ENCODE measurements at places on chromosomes 16 and 17.

DNA sequence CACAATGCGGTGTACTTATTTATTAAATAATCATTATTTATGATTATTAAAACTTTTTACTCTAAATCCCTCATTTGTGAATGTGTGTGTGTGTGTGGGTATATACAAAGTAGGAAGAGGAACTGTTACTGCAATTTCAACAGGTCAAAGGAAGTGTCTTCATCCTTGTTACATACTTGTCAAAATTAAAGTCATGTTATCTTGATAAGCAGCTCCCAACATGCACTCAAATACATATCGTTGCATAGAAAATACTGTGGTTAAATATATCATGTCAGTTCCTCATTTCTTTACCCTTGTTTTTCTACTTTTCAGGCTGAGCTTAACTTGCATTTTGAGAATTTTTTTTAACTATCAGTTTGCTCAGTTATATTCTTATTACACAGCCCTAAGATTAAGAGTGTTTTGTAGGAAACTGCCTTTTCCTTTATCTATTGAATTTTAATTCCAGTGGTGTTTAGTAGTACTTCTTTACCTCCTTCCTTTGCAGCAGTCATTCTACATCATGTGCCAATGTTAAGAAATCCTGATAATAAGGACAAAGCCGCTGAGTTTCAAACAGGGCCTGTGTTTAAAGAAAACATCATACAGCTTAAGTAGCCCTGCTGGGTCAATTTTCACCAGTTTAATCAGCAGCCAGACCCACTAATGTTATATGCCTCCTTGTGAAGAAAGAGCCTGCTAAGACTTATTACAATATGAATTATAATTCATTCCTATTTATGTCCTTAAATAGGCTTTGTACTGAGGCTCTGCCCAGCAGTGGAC lies 7.2 kb downstream of the EFCAB5 start:
- DNase-seq, result no peak

GRCh38 chr17:5247621-5248020 lies 13.0 kb upstream of the SCIMP start:
- DNase-seq, result no peak

GRCh38 chr17:27299384-27300049 lies 5.6 kb downstream of the WSB1 start:
- no peak for DNase-seq

- no peak for DNase-seq
These were observed 66.8 kb downstream of the GPRC5B start for GRCh38 chr16:19817875-19818274.

- no peak for DNase-seq
These were observed 109.7 kb downstream of the KIF2B start for GRCh38 chr17:53932386-53932785.

DNA sequence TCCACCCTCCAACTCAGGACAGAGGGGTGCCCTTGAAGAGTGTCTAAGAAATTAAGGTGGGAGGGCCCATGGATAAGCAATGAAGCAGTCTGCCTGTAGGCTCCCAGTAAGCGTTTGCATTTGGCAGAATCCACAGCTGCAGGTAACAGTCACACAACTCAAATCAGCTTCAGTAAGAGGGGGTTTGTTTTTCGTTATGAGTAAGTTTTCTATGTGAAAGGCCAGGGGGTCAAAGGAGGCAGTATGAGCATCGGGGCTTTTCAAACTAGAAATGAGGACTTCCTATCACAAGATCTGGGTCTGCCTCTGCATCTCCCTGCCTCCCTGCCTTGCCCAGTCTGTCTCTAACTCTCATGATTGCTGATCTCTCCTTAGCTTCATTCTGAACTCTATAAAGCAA lies 128.1 kb upstream of the CCL2 start:
- DNase-seq, result no peak

GRCh38 chr17:9766970-9767369 lies 24.4 kb downstream of the DHRS7C start:
- no peak for DNase-seq

GRCh38 chr16:26985100-26986065 lies 81.3 kb upstream of the C16orf82 start:
- DNase-seq, result no peak

DNA sequence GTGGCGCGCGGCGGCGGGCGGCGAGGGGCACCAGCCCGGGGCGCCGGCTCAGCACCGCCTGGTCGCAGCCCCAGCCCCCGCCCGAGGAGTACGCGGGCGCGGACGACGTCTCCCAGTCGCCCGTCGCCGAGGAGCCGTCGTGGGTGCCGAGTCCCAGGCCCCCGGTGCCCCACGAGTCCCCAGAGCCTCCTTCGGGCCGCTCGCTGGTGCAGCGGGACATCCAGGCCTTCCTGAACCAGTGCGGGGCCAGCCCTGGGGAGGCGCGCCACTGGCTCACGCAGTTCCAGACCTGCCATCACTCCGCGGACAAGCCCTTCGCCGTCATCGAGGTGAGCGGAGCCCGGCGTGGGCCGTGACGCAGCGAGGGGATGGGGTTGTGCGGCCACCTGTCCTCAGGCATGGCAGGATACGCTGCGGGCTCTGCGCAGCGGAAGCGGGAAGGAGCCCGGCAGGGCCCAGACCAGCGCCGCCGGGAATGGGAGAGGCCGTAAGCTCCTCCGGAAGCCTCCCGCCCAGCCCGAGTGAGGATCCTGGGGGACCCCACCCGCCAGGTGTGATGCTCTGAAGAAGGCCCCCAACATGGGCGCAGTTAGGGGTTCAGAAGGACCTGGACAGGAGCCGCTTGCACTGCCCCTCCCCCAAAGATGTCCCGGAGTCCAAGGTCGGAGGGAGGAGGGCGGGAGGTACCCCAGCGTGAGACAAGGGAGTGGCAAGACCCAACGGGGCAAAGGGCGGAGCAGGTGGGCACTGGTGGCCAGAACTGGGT lies 522 bp downstream of the NAGS start:
- DNase-seq, result peak; percentile 14

GRCh38 chr17:2433696-2434095 lies 32.8 kb upstream of the MNT start:
- no peak for DNase-seq

DNA sequence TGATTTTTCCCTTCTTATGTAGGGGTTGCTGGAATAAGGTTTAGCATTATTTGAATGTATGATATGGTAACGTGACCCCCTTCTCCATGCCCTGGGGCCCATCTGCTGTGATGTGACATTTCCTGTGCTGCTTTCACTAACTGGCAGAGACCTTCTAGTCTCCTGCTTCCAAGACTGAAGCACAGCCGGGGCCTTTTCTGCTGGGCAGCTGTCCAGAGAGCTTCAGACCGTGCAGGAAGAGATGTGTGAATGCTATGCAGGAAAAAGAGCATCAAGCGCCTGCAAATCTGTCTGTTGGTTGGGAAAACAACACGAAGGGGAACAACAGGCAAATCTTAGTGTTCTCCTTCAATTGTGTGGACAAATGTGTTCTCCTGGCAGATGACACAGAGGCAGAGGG lies 128.5 kb downstream of the SPACA3 start:
- DNase-seq, result no peak

Measured in activated naive CD4-positive, alpha-beta T cell (primary cell).